ENCODE measurements at places on chromosomes 6 and 20.

DNA sequence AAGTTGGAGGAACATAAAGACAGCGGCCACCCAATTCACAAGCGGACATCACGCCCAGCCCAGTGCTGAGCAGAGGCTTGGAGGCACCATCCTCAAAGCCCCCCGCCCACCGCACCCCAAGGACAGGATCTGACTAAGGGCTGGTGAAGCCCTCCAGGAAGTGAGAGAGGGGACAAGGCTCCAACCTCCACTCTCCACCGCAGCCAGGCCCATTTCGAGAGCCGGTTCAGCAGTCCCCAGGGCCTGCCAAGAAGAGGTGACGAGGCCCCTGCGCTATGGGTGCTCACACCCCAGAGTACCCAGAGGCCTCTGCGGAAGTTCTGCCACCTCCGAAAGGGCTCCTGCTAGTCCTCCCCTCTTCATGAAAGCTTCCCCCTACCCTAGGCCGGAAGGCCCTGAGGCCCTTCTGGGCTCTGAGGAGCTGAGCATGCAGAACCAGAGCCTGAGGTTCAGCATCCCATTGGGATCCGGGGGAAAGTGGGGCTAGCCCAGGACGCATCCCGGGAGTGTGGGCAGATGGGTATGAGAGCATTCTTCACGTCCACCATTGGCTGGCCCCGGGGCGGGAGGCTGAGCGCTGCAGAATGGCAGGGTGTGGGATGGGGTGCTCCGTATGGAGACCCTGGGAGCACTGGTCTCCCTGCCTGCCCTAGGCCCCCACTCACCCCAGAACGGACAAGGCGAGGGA is 2.5 kb downstream of the GRM4 start:
- DNase-seq, result no peak

DNA sequence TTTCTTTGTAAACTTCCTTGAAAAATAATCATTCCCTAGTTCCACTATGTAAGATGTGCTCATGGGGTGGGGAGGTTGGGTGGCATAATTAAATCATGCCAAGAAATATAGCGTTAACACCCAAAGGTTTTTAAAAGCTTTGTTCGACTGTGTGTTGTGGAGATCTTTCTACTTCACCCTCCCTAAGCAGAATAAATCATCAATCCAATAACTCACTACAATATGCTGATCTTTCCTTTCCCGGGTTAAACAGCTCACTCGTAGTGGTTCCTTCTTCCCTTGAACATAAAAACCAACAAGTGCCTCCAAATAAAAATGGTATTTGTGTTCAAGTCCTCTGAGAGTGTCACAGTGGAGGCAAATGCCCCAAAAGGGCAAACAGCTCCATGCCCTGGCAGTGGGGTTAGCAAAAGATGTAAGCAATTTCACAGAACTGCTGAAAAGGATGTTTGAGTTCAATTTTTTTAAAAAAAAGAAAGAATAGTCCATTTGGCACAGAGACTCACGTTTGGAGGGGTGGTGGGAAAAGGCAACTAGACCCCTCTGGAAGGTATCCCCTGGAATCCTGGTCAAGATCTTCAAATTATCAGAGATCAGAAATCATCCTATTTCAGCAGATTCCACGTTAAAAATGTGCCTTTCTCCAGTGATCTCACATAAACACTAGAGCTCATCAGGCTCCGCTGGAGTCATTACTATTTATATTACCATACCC is 99.1 kb downstream of the TFAP2A start:
- no peak for DNase-seq

DNA sequence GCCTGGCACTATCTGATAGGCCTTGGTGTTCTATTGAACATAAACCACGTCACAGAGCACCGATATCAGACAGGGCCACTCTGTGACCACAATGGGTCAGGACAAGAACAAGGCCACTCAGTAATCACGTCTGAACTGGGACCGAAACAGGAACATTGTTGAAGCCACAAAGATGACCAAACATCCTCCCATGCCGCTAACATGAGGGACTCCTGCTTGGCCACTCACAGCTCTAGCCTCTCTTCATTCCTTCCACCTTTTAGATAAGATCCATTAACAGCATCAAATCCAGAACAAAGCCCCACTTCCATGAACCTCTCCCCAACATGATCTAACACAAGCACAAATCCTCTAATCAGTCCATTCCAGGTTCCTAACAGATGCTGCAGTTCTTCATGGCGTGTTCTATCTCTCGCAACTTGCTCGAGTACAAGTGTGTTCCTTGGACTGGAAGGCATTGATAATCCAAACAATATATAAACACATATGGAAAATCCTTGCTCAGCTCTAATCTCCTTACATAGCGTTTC is 7.4 kb downstream of the SIRT5 start:
- DNase-seq, result no peak

DNA sequence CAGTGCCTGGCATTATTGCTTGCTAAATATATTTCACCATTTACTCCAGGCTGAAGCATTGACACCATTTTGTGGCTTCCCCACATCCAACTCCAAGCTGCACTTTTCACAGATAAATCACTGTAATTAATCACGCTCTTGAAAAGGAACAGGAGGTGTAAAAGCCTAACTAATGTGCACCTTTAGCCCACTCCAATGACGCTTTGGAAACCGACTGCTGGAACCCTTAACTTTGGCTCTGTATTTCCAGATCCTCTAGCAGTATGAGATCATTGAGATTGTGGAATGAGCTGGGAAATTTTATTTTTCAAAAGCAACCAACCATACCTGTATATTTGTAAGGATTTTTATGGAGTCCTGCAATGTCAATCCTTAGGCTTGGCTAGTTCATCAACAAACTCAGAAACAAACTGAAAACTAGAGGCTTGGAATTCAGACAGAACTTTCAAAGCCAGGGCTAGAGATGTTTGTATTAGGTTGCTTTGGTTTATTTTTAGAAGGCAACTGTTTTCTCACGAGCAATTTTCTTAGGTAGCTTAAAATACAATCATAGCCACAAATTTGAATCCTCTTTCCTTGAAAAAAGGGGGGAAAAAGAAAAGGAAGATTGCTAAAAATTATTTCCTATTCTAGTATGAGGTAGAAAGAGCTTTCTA is 52.8 kb upstream of the UTRN start:
- no peak for DNase-seq

DNA sequence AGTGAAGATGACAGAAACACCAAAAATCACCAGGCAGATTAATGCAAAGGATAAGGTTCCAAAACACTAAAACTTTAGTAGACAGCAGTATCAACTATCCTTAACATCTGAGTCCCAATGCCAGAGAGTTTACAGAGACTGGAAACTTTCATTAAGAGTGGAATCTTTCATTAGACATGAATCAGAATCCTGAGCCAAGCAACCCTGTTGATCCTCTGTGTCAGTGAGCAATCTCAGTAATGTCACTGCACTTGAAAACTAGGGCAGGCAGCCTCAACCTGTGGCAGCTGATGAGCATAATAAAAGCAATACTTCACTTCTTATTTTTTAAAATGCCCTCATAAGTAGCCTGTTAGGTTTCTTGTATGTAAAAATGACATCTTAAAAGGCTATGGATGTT is 252.8 kb upstream of the PLN start:
- no peak for DNase-seq

GRCh38 chr20:32585011-32585585 is at the start of gene NOL4L:
Gene NOL4L (minus strand): TSS chr20:32585333. CDS start chr20:32584890, 443 bp downstream.
- DNase-seq, result peak; percentile 49

- DNase-seq, result no peak
Measured at GRCh38 chr20:2874456-2874855, 1.2 kb downstream of the PTPRA start.

Data from activated naive CD4-positive, alpha-beta T cell treated with anti-CD3 and anti-CD28 coated beads, Interleukin-2, amount 50 U/mL, for 16 hours (primary cell).